ENCODE measurements at places on chromosomes 5 and 9. TPM values are rescaled to one million over a fixed set of nuclear protein-coding genes. Genes with fewer than 3 reads are reported as not detected.
A peak's percentile ranks its signal among the peaks of the same experiment; 100 is the strongest.

GRCh38 chr9:128159522-128159783, 612 bp upstream of the BBLN start:
- peaks cover 8% of the 10 kb centered on the region for H3K36me3 ChIP-seq
- peaks cover 16% of the 10 kb centered on the region for H3K4me1 ChIP-seq
- H3K27ac ChIP-seq: peak overlapping the region; percentile 85
- peak overlapping the region; percentile 77 for H3K4me3 ChIP-seq
- H3K27me3 ChIP-seq: no peaks in the 10 kb centered on the region

DNA sequence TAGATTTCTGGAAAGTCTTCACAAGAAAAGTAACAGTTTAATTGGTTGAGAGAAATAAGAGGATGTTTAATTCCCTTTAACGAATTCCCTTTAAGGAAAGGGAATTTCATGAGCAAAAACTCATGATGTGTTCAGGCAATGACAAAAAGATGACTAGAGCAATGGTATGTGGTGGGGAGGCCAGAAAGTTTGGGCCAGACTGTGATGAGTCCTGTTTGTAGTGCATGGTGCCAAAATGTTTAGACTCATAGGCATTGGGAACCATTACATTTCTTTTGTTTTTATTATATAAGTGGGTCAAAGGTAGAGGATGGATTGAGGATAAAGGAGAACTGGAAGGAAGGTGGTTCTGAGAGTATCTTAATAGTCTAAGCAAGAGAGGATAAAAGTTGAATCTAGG, 10.9 kb downstream of the CNTRL start:
- H3K4me3 ChIP-seq: no peak overlapping the region
- no peak overlapping the region for H3K27ac ChIP-seq
- DNase-seq: no peak

- no peak for DNase-seq
- no peak overlapping the region for H3K27ac ChIP-seq
- H3K4me3 ChIP-seq: no peak overlapping the region
- no peaks in the 10 kb centered on the region for H3K27me3 ChIP-seq
- peaks cover 41% of the 10 kb centered on the region for H3K36me3 ChIP-seq
Measured at GRCh38 chr9:36676778-36677485, 104.2 kb downstream of the MELK start.

DNA sequence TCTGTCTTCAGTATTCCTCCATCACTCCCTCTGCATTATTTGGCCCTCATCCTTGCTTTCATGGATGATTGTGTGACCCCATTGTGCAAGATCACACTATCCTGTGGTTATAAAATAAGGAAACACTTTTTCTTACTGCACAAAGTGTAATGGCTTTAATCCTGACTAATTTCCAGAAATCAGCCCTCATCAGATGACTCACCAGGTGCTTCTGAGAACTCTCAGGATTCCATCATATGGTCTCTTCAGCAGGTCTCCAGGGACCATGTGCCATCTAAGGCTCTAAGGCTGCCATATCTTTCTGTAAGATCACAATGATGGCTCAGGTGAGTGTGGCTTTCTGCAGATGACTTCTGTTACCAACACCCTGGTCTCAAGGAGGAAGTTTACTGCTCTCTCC, 27.3 kb upstream of the FER start:
- H3K36me3 ChIP-seq: no peaks in the 10 kb centered on the region
- no peak overlapping the region for H3K4me3 ChIP-seq
- no peak for DNase-seq
- peaks cover 5% of the 10 kb centered on the region for H3K27me3 ChIP-seq
- H3K4me1 ChIP-seq: peaks cover 6% of the 10 kb centered on the region

- peaks cover 13% of the 10 kb centered on the region for H3K4me1 ChIP-seq
- no peaks in the 10 kb centered on the region for H3K27me3 ChIP-seq
- H3K27ac ChIP-seq: no peak overlapping the region
- H3K36me3 ChIP-seq: no peaks in the 10 kb centered on the region
Measured at GRCh38 chr9:137604345-137605086, 970 bp upstream of the ARRDC1 start.

Gene ZNF366
- total RNA-seq: not detected

- no peaks in the 10 kb centered on the region for H3K4me1 ChIP-seq
- H3K36me3 ChIP-seq: no peaks in the 10 kb centered on the region
Measured at GRCh38 chr5:45252978-45253377, 443.2 kb downstream of the HCN1 start.

- H3K36me3 ChIP-seq: no peaks in the 10 kb centered on the region
- no peak overlapping the region for H3K27ac ChIP-seq
- peaks cover 61% of the 10 kb centered on the region for H3K4me1 ChIP-seq
- no peaks in the 10 kb centered on the region for H3K27me3 ChIP-seq
Measured at GRCh38 chr9:522190-522589, 307.5 kb downstream of the DOCK8 start.

GRCh38 chr5:128163991-128164390, 80.4 kb downstream of the SLC12A2 start:
- H3K4me3 ChIP-seq: no peak overlapping the region
- peaks cover 38% of the 10 kb centered on the region for H3K36me3 ChIP-seq
- no peaks in the 10 kb centered on the region for H3K27me3 ChIP-seq
- H3K27ac ChIP-seq: no peak overlapping the region

DNA sequence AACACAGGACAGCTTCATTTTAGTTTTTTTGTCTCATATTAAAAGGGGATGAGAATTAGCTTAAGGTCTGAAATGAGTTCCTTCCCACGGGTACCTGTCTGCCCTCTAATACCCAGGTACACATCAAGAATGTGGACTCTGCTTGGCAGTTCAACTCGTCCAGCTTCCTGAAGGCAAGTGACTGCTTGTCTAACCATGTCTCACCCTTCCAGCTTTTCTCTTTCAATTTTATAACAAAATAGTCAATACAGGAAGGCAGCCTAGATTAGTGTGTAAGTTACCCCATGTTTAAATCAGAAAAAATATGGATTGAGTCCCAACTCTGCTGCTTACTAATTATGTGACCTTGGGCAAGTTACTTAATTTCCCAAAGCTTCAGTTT, 50.5 kb upstream of the C5orf46 start:
- no peak overlapping the region for H3K4me3 ChIP-seq
- H3K27ac ChIP-seq: no peak overlapping the region
- no peaks in the 10 kb centered on the region for H3K27me3 ChIP-seq
- H3K4me1 ChIP-seq: no peaks in the 10 kb centered on the region
- no peak for DNase-seq
- H3K36me3 ChIP-seq: no peaks in the 10 kb centered on the region

DNA sequence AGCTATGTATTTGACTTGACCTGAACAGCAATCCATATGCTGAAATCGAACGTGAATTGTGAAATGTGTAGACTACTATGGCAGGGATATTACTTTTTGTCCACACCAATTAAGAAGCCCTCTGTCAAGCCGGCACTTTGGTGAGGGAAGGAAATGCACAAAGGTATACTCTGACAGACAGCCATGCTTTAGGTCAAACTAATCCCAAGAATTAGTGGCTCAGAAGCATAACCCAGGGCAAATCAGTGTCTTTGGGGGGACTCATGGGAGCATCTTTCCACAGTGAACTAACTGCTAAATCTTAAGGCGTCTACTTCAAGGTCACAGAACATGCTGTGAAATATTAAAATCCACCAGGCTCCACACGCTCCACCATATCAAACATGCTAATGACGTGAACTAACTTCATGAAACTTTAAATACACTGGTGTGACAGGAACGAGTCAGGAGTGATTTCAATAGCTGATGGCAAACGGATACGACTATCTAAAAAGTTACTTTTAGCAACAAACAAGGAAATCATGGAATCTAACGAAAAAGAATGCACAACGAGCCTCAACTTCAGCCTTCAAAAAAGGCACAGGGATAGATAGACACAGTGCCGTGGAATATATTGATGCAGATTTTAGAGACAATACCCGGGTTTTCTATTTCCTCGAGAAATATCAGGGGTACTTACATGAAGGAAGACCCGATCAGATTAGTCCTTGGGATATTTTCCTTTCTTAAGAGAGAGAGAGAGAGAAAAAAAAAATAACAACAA, 527 bp downstream of the MEF2C start:
- H3K4me1 ChIP-seq: peaks cover 20% of the 10 kb centered on the region
- no peak for DNase-seq
- peaks cover 63% of the 10 kb centered on the region for H3K27me3 ChIP-seq
- H3K27ac ChIP-seq: no peak overlapping the region
- H3K36me3 ChIP-seq: no peaks in the 10 kb centered on the region

Gene WNT8A
- total RNA-seq: not detected

- no peaks in the 10 kb centered on the region for H3K36me3 ChIP-seq
- no peak for DNase-seq
- no peaks in the 10 kb centered on the region for H3K4me1 ChIP-seq
- peaks cover 14% of the 10 kb centered on the region for H3K27me3 ChIP-seq
- no peak overlapping the region for H3K27ac ChIP-seq
Measured at GRCh38 chr9:80156756-80157472, 585.1 kb downstream of the TLE4 start.

GRCh38 chr5:16120579-16120978, 59.0 kb downstream of the MARCHF11 start:
- DNase-seq: no peak
- no peak overlapping the region for H3K4me3 ChIP-seq
- no peak overlapping the region for H3K27ac ChIP-seq
- no peaks in the 10 kb centered on the region for H3K27me3 ChIP-seq
- H3K36me3 ChIP-seq: no peaks in the 10 kb centered on the region
- H3K4me1 ChIP-seq: no peaks in the 10 kb centered on the region

Gene GRK6
- total RNA-seq: 117 TPM

DNA sequence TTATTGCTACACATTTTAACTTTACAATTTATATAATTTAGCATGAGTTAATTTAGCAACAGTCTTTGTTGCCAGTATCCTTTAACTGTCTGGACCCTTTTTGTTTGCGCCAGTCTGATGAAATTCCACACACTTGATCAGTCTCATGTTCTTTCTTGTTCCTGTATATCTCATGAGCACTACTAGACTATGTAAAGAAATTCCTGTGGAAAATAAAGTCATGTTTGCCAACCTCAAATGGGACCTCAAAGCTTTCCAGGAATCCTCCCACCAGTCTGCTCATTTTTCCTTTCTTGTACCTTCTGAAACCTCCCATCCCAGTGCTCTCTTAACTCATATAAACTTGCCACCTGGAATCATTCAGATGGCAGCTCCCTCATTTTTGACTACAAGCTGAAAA, 8.0 kb downstream of the DMXL1 start:
- DNase-seq: no peak
- H3K4me1 ChIP-seq: peaks cover 57% of the 10 kb centered on the region
- no peaks in the 10 kb centered on the region for H3K27me3 ChIP-seq

DNA sequence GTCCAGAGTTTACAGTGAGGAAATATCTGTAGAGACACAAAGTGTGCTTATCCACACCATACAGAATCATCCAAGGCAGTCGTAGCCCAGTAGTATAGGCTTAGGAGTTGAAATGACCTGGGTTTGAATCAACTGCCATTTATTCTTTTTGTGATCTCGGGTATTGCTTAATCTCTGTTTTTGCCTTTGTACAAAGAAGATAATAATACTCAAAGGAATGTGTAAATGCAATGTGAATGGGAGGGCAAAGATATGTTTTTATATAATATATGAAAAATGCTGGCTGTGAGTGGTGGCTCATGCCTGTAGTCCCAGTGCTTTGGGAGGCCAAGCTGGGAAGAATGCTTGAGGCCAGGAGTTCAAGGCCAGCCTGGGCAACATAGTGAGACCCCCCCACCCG, 141.1 kb downstream of the SPATA31D1 start:
- H3K4me1 ChIP-seq: no peaks in the 10 kb centered on the region
- no peak overlapping the region for H3K27ac ChIP-seq
- H3K27me3 ChIP-seq: no peaks in the 10 kb centered on the region
- no peak overlapping the region for H3K4me3 ChIP-seq
- no peaks in the 10 kb centered on the region for H3K36me3 ChIP-seq
- DNase-seq: no peak

- H3K27ac ChIP-seq: no peak overlapping the region
- DNase-seq: no peak
- peaks cover 3% of the 10 kb centered on the region for H3K4me1 ChIP-seq
- H3K27me3 ChIP-seq: no peaks in the 10 kb centered on the region
- H3K36me3 ChIP-seq: peaks cover 15% of the 10 kb centered on the region
- no peak overlapping the region for H3K4me3 ChIP-seq
Measured at GRCh38 chr5:111453295-111453694, 59.0 kb downstream of the STARD4 start.

DNA sequence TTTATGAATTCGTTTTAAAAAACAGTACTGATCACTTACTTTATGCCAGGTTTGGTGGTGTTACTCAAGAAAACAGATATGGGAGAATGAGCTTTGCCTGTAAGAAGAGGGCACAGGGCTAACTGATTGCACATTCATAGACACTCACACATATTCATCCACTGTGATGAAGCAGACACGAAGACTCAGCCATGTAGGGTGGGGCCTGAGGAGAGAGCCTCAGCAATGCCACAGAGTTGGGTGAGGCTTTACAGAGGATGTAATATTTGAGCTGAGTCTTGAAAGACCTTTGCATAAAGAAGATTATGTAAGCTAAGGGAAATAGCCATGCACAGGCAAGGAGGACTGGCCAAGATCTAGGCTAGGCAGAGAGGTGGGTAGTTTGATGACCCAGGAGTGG, 472.8 kb downstream of the PSAT1 start:
- no peaks in the 10 kb centered on the region for H3K27me3 ChIP-seq
- no peaks in the 10 kb centered on the region for H3K4me1 ChIP-seq
- no peak for DNase-seq
- H3K4me3 ChIP-seq: no peak overlapping the region

Gene ZBTB6
- total RNA-seq: 7.7 TPM

Gene ZNF483
- 2.3 TPM for total RNA-seq

GRCh38 chr5:144254552-144254951, 83.9 kb downstream of the KCTD16 start:
- H3K27ac ChIP-seq: no peak overlapping the region
- H3K27me3 ChIP-seq: peaks cover 6% of the 10 kb centered on the region
- DNase-seq: no peak
- H3K36me3 ChIP-seq: no peaks in the 10 kb centered on the region

Measured in activated naive CD4-positive, alpha-beta T cell treated with anti-CD3 and anti-CD28 coated beads for 36 hours (primary cell).